ENCODE measurements at places on chromosomes 7 and 10.
A peak's percentile ranks its signal among the peaks of the same experiment; 100 is the strongest.

GRCh38 chr7:142611566-142612236 lies 137.6 kb upstream of the PRSS1 start:
- DNase-seq: no peak

GRCh38 chr10:7563368-7563767 lies 103.4 kb downstream of the ITIH5 start:
- DNase-seq: peak; percentile 75

DNA sequence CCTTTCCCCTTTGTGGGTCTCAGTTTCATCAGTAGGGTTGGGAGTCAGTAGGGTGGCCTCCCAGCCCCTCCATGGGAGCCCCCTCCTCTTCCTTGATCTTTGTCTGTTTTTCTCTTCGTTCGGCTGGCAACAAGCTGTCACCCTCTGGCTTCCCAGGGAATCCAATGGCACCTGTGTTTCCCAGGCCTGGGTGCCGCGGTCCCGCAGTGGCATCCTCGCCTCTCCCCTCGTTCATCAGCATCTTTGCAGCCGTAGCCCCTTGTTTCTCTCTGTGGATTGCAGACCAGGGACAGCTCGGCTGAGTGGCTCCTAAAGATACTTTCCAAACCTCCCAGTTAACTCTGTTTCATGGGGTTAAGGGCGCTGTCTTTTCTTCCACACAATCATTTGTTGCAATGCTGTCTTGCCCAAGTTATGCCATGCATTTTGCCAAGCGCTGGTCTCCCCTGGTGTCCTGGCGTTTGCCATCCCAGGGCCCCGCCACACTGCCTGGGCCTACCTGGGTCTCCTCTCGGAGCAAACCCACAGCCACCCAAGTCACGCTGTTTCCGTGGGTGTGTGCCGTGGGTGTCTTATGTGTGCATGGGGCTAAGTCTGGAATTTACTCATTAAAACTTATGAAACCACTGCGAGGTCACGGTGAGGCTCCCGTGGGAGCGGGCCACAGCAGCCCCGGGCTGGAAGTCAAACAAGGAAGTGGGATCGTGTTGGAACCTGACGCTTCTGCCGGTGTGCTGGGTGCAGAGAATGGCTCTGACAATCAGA lies 189.4 kb upstream of the SHH start:
- DNase-seq: no peak

- no peak for DNase-seq
These were observed 84.8 kb upstream of the AGBL3 start for GRCh38 chr7:134901389-134902020.

DNA sequence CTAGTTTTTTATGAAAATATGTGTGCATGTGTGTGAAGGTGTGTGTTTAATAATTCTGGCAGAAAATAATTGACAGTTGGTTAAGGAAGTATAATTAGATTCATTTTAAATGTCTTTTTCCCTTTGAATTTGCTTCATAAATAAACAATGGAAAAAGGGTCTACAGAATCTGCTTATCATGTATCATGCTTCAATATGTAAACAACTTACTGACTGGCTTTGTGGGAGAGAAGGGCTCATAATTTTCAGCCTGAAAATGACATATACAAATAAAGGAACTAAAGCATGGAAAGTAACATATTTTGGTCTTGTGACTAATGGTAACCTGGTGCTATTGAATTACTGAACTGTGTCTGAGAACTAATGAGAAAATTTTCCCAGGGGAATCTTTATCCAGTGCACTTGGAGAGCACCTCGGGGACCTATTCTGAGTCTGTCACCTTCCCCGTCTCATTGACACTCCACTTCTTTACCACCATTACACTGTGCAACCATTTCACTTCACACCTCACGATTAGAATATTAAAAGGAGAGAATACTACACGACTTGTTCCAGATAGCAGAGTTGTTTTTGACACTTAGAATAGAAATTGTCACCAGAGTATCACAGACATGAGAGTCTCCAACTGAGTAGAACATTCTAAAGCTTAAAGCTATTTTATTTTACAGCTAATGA lies 298.6 kb downstream of the TFEC start:
- no peak for DNase-seq

DNA sequence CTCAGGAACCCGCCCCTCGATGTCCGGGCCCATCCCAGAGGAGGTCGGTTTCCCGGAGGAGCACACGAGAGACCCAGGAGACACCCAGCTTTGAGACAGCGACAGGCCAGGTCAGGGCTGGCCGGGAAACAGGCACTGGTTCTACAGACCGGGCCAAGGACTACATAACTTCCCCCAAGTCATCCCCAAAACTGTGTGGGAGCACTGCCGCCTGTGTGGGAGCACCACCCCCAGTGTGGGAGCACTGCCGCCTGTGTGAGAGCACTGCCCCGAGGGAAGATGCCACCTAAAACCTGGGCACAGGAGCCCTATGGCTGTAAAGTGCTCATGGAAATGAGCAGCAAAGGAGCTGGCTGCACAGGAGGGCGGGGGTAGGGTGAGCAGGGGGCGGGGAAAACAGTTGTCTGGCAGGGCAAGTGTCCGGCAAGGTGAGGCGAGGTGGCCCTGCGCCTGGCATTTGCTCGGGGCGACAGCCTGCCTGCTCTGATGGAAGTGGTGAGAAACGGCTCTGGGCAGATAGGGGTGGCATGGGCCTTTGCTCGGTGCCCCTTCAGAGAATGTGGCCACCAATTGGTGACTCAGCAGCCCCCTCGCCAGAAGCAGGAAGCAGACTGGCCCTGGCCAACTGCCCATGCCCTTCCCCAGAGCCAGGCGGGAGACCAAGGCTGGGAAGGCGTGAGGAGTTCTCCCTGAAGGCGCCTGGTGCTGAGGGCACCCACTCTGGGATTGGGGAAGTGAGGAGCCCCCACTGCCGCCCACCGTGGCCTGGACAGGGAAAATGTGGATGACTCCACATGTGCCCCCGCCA lies 26.2 kb downstream of the PAPOLB start:
- no peak for DNase-seq

DNA sequence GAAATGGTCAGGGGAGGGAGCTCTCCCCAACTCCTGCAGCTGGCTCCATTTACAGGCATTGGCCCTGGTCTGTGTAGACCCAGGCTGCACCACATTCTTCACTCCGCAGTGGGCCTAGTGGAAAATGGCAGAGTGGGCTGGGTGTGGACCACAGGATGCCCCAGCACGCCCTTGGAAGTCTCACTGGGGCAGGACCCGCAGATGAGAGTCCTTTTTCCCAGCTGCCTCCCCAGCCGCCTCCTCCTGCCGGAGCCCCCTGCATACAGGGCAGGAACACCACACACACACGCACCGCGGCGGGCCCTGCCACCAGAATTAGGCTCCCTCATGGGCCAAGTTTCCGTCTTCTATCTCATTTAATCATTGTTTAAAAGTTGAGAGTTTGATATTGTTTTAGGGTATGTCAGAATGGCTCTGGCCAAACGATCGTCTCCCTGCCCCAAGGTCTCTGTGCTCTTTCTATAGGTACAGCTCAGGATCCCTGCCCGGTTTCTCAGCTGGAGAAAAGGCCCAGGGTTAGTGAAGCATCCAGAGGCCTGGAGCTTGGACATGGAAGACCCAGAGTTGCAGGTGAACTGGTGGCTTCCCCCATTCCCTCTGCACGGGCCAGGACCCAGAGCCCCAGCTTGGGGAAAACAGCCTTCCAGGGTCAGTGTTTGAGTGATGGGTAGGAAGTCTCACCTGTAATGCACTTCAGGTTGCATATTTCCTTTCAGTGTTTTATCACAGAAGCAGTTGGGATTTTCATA lies 42.0 kb downstream of the ZNF467 start:
- no peak for DNase-seq

- DNase-seq: peak; percentile 76
These were observed 95.0 kb upstream of the SLC26A5 start for GRCh38 chr7:103541026-103541425.

DNA sequence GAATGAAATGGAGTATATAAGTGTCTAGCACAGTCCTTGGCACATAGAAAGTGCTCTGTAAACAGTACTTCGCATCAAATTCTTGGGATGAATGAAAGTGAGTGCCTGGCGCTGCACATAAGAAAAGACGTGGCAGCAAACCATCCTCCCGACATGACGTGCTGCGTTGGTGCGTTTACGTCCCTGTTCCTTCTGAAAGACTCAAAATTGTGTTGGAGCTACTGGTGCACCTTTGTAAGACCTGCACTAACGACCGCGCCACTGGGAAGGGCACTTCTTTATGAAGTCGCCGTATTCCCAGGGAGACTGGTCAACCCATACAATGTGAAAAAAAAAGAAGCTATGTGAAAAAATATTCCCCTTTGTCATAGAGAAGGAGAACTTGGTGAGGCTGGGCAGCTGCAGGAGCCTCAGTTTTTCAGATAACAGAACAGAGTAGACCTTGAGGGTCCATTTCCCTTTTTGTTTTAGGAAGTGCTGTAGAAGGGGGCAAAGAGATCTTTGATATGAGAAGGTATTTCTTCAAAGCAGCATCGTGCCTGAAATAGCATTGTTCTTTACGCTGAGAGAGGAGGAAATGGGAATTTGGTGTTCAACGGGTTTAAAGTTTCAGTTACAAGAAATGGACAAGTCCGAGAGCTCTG lies 91.7 kb downstream of the PTPRE start:
- DNase-seq: no peak

GRCh38 chr7:130242198-130243014 lies 24.3 kb upstream of the CPA2 start:
- peak; percentile 71 for DNase-seq

GRCh38 chr7:139696552-139696951 lies 81.2 kb downstream of the HIPK2 start:
- DNase-seq: no peak

DNA sequence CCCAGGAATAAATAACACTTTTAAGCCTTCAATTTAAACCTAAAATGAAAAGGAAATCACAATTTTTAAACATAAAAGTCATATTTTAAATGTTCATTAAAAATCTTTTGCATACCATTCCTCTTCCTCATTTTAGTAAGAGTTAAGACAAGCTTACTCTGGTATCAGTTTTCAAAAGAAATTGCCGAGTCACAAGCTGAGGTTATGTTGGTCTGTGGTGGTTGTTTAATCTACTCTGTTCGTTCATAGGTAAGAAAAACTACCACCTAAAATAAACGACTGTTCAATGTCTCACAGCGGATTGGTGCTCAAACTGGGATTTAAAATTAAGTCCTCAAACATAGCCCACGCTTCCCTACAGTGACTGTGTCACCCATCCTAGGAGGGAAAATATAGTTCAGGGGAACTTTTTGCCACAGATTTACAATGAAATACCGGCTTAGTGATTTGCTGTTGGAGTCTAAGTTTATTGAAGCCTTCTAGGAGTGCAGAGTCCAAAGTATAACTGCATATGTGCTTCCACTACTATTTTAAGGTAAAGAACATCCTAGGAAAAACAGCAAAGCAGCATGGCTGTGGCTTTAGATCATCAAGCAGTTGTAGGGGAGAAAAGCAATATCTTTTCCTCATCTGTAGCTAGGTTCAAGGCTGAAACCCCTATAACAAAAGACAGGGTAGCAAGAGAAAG lies 61.1 kb downstream of the GNAT3 start:
- DNase-seq: no peak

DNA sequence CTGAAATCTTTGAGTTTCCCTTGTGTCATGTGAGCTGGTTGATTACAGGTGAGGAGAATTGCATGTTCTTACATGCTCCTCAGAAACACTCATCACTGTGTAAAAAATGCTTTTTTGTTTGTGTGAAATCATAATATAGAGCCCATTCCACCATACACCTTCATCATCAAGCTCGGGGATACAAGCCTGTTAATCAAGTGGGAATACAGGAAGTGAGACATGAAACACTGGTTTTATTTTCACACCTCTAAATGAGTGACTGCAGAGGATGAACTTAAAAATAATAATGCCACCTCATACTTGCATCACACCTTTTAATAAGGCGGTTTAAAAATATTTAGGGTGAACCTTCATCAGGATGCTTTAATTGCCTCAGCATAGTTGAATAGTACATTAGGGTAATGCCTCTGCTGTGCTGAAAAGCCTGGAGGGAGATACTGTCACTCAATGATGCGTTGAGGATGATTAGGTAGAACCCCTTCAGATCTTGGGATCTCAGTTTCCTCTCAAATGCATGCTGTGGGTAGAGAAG lies 164.6 kb downstream of the AUTS2 start:
- DNase-seq: no peak

GRCh38 chr10:1642600-1643160 lies 94.6 kb downstream of the ADARB2 start:
- DNase-seq: no peak

GRCh38 chr7:104793066-104793465 lies 220.9 kb upstream of the KMT2E start:
- DNase-seq: no peak

DNA sequence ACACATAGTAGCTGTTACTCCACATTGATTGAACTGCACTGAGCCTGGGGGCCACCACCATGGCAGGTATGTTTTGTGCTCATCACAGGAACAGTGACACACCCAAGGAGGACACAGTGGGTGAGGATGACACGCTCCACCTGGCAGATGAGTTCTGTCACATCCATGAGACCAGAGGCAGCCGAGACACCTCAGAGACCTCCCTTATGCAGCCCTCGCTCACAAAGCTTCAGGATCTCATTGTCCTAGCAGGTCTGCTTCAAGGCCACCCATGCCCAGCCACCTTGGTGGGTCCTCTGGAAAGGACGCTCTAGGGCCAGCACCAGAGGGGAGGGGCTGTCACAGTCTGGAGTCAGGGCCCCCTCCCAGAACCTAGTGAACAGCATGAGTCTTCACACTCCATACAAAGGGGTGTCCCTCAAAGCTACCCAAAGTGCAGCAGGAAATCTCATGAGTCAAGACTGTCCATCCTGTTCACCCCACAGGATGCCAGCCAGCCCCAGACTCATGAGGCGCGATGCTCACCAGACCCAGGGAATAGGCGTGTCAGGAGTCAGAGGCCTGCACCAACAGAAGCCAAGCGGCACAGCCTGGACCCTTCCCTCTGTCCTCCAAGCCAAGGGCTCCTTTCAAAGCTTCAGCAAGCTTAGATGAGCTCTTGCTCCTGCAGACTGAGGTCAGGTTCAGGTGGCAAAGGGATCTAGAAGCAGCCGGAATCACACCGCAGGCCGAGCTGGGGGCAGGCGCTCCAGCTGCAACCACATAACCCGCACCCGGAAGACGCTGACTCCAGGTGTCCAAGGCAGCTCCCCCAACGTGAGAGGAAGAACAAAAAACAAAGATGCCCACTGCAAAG lies 9.6 kb downstream of the FAM53B start:
- DNase-seq: no peak

GRCh38 chr10:120336911-120337540 lies 120.0 kb upstream of the PLPP4 start:
- no peak for DNase-seq

DNA sequence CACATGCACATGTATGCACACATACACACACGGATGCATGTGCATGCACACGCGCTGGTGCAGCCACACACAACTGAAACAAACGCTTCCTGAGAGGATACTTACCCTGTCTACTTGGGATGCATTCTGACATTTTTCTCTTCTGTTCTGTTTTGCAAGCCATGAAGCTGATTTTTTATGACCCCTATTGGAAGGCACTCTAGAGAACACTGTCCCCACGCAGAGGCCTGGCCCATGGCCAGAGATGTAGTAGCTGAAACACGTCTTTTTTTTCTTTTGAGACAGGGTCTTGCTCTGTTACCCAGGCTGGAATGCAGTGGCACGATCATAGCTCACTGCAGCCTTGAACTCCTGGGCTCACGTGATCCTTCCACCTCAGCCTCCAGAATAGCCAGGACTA lies 47.9 kb downstream of the VWA2 start:
- no peak for DNase-seq
